NT2/D1 (cell line): ENCODE measurements at places on chromosomes 1 and 21.

DNA sequence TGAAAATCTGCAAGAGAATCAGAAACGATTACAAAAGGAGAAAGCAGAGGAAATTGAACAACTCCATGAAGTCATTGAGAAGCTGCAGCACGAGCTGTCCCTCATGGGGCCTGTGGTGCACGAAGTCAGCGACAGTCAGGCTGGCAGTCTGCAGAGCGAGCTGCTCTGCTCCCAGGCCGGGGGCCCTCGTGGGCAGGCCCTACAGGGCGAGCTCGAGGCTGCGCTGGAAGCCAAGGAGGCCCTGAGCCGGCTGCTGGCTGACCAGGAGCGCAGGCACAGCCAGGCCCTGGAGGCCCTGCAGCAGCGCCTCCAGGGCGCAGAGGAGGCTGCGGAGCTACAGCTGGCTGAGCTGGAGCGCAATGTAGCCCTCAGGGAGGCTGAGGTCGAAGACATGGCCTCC is 47.5 kb upstream of the DIP2A start:
- no peak for DNase-seq

DNA sequence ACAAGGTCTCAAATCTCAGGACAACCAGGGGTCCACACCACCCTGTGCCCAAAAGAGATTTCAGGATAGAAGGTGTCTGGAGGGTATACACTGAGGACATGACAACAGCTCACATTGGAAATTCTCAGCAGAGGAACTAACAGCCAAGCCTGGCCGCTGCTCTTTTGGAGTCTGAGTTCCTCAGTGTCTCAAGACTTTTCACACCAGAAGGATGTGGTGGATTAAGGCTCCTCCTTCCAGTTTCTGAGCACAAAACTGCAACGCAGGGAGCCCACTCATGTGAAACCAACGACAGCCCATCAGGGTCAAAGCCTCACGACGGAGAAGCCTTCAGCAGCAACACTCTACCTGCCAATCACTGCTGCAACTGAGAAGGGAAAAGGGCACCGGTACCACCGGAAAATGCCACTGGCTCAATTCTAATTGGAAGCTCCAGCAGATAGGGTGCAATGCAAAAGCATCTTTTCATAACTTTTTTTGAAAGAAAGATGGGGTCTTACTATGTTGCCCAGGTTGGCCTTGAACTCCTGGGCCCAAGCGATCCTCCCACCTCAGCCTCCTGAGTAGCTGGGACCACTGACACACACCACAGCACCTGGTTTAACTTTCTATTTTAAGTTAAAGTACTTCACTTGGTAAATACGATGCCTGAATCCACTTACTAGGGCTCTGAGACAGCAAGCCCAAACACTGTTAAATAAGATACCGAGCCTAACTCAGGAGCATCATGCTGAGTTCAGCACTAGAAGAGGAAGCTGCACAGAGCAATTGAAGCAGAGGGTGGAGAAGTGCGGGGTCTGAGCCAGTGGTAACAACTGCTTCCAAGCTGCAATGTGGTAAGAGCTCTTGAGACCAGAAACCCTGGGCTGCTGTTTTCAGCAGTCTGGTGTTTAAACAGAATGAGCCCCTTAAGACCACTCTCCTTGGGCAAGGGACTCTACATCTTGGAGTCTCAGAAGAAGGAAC is 7.8 kb downstream of the CAPZB start:
- no peak for DNase-seq

DNA sequence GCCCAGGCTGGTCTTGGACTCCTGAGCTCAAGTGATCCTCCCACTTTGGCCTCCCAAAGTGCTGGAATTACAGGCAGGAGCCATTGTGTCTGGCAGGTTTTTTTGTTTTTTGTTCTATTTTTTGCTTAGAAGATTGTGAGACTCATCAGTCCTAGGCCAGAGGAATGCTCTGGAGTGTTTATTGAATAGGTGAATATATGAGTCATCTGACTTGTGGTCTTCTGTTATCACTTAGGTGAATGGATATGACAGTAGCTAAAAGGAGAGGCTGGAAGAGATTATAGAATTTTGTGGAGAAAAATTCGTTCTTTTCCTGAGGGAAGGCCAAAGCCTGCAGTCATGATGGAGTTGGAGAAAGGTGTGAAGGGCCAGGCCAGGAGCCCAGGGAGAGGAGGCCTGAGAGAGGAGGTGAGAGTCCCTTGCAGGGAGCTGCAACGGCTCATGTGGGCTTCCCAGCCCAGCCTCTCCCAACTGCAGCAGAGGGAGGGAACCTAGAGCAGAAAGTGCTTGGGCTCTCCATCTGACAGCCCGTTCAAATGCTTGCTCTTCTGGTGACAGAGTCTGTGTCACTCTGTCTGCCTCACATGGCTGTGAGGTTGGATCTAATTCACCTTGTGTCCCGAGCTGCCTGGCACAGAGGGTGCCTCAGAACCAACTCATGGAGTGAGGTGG is 31.6 kb upstream of the ACOT11 start:
- no peak for DNase-seq

GRCh38 chr1:159803956-159804689 is 2.0 kb downstream of the FCRL6 start:
- DNase-seq, result no peak

- peak; percentile 40 for DNase-seq
These were observed 12.6 kb upstream of the ADORA3 start for GRCh38 chr1:111516005-111516535.

GRCh38 chr21:43743947-43744346 is 25.0 kb downstream of the PDXK start:
- no peak for DNase-seq

- DNase-seq, result peak; percentile 46
These were observed 39.7 kb downstream of the PALMD start for GRCh38 chr1:99685516-99686180.

DNA sequence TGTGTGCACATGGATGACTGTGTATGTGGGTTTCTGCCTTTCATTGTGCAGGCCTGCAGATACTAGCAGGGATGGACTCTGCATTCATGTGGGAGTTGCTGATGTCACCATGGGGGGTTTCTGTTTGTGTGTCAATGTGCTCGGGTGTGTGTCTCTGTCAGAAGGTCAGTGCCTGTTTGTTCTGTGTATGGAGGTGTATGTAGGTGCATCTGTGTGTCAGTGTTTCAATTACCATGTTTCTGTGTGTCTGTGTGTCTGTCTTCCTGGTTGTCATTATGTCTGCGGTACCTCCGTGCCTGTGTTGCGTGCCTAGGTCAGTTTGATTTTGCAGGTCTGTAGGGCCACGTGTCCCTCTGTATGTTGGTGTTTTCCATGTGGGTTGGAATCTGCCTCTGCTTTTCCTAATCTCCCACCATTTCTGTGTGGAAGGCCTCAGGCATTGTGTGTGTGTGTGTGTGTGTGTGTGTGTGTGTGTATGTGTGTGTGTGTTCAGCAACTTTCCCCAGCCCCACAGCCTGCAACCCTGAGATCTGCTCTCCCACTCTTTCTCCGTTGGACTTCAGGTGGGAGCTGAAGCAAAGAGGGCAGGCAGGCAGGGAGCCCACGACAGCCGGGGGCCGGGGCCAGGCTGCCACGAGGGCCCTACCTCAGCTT is 36.7 kb upstream of the WASF2 start:
- no peak for DNase-seq

DNA sequence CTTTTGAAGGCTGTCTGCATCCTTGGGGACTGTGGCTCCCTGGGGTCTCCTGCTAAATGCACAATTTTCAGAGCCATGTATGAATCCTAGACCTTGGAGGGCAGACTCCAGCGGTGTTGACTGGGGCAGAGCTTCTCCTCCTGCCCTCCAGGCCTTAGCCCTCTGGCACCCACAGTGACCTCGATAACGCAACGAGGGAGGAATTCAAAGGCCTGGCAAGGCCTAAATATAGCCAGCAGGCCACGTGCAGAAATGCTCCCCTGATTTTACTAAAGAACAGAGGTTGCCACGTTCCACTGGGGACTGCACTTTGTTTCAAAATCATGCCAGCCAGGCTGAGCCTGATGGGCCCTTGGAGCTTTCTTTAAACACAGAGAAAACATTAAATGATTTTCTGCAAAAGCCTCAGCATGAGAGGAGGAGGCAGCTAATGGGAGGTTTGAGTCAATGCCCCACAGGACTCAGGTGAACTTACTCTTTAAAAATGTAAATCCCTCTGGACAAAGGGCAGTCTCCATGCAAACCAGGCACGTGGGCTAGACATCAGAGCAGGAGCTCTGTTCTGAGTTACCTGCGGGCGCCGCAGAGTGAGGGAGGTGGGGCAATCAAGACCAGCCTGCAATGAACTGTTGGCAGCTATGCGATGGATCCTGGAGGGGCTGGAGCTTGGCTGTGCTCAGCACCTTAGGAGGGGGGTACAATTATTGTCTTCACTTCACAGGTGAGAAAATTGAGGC is 28.0 kb downstream of the GRIK3 start:
- DNase-seq, result no peak

- peak; percentile 38 for DNase-seq
These were observed 27.3 kb downstream of the GPR157 start for GRCh38 chr1:9101510-9102146.

GRCh38 chr1:68227598-68227997 is 4.7 kb downstream of the WLS start:
- no peak for DNase-seq

- peak; percentile 86 for DNase-seq
These were observed 328.4 kb downstream of the ZP4 start for GRCh38 chr1:237562242-237562823.

- DNase-seq, result no peak
These were observed 4.5 kb downstream of the C1orf232 start for GRCh38 chr1:26164036-26164860.

GRCh38 chr1:184163674-184164465 is 112.3 kb downstream of the TSEN15 start:
- DNase-seq, result peak; percentile 68

DNA sequence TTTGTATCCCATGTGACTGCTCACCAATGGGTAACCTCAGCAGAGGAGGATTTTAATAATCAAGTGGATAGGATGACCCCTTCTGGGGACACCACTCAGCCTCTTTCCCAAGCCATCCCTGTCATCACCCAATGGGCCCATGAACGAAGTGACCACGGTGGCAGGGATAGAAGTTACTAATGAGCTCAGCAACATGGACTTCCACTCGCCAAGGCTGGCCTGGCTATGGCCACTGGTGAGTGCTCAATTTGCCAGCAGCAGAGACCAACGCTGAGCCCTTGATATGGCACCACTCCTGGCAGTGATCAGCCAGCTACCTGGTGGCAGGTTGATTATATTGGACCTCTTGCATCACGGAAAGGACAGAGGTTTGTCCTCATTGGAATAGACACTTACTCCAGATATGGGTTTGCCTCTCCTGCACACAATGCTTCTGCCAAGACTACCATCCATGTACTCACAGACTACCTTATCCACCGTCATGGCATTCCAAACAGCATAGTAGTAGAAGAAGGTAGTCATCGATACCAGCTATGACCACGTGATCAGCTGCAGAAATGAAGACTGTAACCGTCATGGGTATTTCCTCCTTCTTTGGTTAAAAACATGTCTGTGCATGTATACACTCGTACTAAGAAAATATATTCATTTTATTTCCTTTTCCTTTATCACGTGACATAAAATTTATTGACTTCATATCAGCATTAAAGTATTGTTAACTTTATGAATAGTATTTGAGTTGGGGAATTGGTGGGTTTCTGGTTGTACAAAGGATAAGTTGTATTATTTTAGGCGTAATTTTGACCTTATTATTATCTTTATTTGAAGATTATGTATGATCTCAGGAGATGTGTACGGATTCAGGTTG is 562.6 kb downstream of the PTPRU start:
- no peak for DNase-seq

DNA sequence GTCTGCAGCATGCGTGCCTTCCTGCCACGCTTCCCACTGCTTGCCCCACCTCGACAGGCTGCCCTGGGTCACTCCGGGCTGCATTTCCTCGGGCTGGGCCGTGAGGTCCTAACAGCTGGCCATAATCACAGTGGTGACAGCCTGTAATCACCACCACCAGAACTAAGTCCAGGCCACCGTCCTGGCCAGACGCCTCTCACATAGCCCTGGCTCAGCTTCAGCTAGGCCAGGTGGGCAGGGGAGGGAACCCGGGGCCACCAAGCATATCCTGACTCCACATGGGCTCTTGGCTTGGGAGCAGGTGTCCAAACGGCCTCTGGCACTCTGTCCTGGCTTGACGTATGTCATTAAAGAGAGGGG is 229.5 kb downstream of the TRABD2B start:
- no peak for DNase-seq

DNA sequence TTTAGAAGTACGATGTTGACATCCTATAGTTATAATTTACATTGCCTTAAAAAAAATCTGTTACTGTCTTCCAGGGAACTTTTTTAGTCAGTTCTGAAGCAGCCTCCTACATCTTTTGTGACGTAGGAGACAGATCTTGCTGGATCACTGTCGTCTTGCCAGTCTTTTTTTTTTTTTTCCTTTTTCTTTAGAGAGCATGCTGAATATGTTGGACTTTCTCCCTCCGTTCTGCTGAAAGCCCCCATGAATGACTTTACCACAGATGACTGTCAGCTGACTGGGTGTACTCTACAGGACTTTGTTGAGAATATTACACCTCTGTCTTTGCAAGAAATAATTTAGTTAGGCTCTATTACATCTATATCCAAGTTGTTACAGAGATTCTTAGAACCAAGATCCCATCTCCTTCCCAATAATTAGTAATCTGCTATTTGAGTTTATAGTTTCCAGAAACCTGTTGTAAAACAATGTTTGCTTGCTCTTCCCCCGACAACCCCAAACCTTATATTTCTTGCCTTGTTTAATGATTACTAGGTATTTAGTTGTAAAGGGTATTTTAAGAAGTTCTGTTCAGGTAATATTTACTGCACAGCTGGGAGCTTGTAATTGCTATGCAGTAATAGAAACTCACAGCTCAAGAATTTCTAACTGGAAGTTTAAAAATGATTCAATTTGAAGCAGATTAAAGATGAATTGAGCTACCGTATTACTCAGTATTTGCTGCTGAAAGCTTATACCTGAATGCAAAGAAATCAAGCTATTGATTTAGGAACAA is 61.8 kb downstream of the RASAL2 start:
- DNase-seq, result no peak

DNA sequence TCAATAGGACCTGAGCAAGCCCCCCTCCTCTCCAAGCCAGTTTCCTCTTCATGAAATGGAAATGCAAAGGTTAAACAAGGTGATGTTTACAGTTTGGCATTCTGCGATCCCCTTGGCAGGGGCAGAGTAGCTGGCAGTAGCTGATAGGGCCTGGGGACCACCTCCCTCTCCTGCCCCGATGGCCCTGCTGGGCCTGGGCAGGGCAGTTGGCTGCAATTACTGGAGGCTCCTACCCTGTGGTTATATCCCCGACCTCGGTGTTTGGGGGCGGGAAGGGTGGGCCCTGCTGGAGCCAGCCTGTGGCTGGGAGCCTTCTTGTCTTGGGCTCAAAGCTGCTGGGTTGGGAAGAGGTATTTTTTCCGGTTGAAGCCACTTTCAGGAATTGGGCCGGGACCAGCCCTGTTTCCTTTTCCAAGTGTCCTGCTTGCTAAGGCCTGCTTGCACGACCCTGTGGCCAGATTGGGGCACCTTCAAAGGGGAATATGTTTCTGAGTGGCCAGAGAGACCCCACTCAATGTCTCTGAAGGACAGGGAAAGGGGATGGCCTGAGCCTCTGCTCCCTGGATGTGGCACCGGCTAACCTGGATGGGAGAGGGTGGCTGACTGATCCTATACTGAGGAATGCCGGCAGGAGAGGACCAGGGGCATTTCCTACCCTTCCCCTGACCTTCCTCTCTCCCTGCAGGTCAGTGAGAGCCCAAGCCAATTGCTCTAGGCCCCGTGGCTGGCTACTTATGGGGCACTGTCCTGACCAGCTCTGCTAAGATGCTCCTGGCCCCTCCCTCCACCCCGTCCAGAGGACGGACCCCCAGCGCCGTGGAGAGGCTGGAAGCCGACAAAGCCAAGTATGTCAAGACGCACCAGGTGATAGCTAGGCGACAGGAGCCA is 1.9 kb downstream of the FAM110D start:
- DNase-seq, result no peak

GRCh38 chr21:23607782-23608431 is 1999.4 kb downstream of the MRPL39 start:
- no peak for DNase-seq
